Memory B cell (primary cell): ENCODE measurements at places on chromosomes 12 and 14.

DNA sequence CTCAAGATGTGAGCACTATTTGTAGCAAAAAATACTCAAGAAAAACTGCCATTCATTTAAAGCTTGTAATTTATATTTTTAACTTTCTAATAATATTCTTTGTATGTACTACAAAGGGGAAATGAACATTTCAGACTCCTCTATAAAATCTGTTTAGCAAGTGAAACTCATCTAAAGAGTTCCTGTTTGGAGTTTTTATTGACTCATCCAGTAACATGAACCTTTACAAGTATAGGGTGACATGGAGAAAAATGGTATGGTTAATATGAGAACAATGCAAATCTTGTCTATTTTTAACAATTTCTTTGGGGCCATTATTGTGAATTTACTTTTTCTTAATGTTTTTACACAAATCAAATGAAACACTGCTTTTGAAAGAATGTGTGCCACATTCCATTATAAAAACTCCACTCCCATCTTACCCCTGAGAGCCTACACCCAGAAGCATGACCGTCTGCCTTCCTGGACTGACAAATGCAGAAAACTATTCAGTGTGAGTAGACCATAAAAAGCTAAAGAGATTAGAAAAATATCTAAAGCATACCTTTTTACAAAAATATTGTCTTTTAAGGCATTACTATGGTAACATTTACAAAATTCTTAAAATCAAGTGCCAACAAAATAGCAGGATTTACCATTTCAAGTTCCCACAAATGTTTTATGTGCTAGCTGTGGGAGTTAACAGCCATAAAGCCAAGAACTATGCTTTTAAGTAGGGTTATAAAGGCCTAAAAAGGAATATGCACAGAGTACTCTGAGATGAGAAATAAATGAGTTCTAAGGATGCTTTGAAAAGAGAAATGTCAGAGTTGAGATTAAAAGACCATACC, 144.0 kb downstream of the ADAMTS20 start:
- no peak for DNase-seq

DNA sequence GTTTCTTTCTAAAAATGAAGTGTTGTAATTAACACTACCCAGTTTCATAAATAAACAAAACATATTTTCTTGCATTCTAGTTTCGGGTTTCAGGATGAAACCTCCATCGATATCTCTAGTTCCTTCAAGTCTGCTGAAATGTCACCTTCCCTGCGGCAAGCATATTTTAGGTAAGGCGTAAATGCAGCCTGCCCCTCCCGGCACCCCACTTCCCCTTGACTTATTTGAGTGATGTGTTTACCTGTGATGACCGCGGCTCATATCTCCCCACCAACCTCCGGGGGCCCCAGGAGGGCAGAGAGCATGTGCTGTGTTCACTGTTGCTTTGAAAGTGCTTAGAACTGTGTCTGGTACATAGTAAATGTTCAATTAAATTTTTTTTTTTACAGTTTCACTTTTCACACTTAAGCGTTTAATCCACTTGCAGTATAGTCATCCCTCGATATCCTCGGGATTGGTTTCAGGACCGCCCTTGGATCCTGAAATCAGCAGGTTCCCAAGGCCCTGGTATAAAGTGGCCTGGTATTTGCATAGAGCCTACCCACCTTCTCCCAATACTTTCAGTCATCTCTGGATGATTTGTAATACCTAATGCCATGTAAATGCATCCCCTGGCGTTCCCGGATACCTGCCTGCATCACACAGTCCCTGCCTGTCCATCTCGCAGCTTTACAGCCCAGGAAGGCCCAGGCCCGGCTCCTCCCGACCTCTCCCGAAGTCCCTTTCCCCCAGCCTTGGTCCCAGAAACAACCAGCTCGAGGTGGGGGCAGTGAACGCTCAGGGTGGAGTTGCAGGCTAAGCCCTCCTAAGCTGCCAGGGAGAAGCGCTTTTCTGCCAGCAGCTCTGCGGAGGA, 40.2 kb upstream of the FBRSL1 start:
- no peak for DNase-seq

- no peak for DNase-seq
These were observed 52.3 kb upstream of the CCND2 start for GRCh38 chr12:4221258-4221620.

GRCh38 chr12:12779007-12779406, 6.5 kb upstream of the APOLD1 start:
- DNase-seq: no peak

DNA sequence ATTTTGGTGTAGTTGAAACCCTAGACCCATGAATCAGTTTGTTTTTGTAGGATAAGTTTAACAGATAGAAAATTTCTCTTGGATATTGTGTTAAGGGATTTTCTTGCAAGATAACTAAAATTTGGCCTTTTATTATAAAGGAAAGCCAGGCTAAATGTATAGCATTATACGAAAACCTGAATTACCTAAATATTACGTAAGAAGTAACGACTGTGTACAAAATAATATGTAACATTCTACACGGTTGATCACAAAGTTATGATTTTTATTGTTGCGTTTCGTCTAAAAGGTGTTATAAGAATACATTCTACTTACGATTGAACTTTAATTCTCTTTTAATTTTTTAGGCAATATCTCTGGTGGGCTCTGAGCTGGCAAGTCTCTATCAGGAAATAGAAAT, 63.9 kb downstream of the KNTC1 start:
- no peak for DNase-seq

GRCh38 chr12:26017484-26018211, 59.2 kb downstream of the RASSF8 start:
- no peak for DNase-seq

DNA sequence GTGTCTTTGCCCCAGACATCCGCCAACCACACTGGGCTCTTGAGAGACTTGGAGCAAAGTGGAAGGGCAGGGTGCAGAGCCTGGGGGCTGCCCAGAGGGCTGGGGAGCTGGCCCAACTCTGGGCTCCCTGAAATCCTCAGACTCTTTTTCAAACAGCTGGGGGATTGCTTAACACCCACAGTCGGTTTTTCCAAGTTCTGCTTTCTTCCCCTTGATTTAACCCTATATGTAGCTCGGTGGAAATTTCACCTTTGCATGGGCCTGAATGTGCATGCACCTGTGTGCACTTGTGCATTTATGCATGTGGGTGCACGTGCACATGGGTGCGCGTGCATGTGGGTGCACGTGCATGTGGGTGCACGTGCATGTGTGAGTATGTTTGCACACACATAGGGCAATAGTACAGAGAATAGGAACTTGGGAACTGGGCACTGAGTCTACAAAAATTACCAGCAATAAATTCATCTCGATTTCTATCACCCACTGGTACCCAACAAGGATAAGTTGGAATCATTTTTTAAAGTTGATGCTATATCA, 52.3 kb upstream of the RFLNA start:
- no peak for DNase-seq

DNA sequence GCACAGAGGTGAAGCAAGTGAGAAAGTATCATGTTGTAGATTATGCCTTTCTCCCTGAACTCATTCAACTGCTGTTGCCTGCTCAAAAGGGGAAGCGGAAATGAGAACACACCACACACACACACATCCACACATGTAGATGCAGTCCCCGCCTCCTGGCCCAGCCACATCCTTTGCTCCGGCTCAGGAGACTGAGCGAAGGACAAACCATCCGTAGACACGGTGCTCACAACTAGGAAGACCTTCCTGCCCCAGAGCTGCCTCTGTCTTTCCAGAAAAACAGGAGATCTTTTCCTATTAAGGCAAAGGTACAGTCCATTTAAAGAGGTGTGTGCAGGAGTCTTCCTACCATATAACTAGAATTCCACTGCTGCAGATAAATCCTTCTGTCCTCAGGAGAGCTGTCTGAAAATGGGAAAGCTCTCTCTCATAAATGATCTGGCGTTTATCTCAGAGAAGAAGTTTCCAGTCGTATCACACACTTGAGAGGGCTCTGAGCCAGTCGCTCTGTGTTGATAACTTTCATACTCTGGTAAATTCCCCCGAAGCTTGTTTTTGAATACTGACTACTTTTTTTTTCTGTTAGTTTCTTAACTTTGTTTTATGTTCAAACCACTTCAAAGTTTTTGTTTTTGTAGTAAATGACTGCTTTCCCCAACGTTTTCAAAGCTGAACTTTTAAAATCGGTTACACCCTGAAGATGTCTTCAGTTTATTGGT, at the start of gene TESPA1:
TESPA1 (minus strand) TSS at position 105 of the 719 bp plus-strand sequence. CDS start 10,200 bp downstream, outside the sequence.
- peak; percentile 73 for DNase-seq

GRCh38 chr14:52071675-52072074, 2.8 kb upstream of the NID2 start:
- DNase-seq: no peak

DNA sequence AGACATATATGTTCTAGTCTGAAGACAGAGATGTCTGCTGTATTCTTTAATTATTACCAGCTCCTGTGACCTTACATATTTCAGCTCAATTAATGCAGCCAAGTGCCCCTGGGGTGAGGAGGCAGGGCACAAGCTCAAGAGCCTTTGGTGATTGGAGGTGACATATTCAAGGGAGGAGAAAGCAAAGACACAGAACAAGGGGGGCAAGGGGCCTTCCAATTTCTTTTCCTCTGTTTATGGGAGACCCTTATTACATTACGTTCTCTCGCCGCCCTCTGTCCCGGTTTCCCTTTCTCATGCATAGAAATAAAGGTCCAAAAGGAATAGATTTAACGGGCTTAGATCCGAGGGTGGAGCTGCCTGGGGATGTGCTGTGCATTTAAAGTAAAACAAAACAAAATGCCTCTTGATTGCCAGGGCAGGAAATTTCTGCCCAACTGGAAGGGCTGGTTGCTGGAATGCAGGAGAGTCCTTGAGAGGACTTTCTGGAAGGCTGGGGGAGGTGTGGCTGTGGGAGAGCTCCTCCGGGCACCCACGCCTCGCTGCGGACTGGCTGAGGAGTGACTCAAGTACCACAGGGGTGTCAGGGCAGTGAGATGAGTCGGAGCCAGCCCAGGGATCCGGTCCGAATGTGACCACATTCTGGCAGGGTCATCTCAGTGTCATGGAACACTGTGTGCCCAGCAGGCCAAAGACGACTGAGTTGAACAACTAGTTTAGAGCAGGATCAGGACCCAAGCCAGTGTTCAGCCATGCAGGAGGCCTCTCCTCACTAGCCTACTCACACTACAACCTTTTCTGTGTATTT, 32.1 kb upstream of the GSG1 start:
- no peak for DNase-seq

- DNase-seq: no peak
These were observed 8.2 kb upstream of the WASHC4 start for GRCh38 chr12:105099356-105099755.

DNA sequence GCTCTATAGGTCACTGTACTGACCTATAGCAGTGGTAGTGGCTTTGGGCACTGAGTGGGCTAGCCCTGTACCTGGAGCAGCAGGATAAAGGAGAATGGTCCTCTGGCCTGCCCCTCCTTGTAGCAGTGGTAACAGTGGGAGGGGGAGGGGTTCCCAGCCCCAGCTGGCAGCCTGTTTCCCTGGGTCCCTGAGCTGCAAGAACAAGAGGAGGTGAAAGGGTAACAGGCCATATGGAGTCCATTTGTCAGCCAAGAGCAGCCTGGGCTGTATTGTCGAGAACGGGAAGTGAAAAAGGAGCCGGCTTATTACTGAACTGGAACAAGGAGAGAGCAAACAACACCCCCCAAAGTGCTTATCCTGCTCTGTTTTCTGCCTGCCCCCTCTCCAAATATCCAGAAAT, 73.8 kb upstream of the SRSF5 start:
- peak; percentile 40 for DNase-seq

DNA sequence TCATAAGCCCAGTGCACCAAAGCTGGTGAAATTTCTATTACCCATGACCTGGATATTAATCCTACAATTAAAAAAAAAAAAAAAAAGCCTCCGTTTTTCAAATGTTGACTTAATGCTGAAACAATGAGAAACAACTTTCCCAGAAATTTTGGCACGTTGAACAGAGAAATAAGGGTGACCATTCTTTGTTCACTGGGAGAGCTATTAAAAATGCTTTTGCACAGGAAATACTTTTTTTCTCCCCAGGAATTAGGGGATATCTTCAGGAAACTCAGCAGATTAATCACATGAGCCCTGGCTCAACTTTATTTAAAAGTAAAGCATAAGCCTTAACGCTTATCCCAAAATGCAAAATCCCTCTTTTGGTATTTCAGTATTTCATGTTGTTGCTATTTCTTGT, 54.8 kb upstream of the FLRT2 start:
- DNase-seq: no peak

- no peak for DNase-seq
These were observed 76.9 kb upstream of the PSMA6 start for GRCh38 chr14:35215110-35215813.

GRCh38 chr14:50666772-50667683, 1.1 kb downstream of the SAV1 start:
- peak; percentile 26 for DNase-seq

GRCh38 chr12:58750484-58750883, 169.8 kb downstream of the LRIG3 start:
- no peak for DNase-seq

GRCh38 chr14:90308561-90308960, 23.2 kb downstream of the NRDE2 start:
- DNase-seq: no peak

DNA sequence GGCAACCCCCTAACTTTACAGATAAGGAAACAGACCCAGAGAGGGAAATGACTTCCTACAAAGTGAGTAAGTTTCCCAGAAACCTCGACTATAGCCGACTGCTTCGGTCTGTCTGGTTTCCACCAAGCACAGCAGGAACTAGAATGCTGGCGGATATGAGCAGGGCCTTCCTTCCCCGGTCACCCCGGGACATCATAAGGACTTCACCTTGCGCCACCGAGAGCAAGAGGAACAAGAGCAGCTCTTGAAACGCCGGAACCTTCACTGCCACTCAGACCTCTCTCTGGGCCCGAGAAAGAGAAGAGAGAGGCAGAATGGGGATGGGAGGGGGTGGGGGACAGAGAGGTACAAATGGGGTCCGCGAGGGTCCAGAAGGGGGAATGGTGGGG, 29.4 kb upstream of the GPR68 start:
- DNase-seq: no peak

- no peak for DNase-seq
These were observed 715 bp downstream of the KLRC4 start for GRCh38 chr12:10408842-10409241.

GRCh38 chr14:55697414-55697861, 117.4 kb downstream of the KTN1 start:
- DNase-seq: no peak
